IMR-90 (cell line): ENCODE measurements at places on chromosomes 7 and 10. TPM values are rescaled to one million over a fixed set of nuclear protein-coding genes. Genes with fewer than 3 reads are reported as not detected.
A peak's percentile ranks its signal among the peaks of the same experiment; 100 is the strongest.

DNA sequence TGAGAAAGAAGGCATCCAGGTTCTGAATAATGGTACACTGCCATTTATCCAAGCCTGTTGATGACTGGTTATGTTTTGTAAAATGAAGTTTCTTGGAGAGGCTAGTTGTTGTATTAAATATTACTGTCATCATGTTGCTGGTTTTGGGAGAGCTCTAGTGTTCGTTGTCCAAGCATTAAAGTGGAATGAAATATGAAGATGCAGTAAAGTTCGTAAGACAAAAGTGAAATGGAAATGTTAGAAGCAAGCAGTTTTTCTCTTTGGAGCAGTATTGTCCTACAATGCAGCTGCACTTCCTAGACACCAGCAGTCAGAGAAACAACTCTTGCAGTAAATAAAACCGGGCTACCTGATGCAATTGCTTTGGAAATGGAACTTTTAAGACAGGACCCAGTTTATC is 156.8 kb upstream of the FZD1 start:
- DNase-seq, result no peak

GRCh38 chr7:781186-781849 is 51.0 kb upstream of the SUN1 start:
- no peak for DNase-seq

GRCh38 chr10:128850647-128851046 is 616.4 kb upstream of the MGMT start:
- DNase-seq, result no peak

DNA sequence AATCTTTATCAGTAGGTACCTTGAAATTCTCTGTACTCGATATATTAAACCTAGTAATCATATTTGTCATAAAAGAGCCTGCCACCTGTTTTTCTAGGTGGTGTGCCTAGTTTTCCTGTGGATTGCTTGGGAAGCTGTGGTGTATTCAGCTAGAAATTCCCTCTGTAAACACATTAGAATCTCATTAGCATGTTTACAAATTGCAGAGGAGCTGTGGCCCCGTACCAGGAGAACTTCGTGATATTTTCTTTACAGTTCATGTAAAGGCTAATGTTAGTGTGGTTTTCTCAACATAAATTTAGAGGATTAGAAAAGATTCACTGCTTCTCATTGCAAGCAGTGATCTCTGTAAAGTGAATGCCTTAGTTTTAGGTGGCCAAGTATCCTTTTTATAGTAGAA is 144.7 kb downstream of the CCSER2 start:
- no peak for DNase-seq

DNA sequence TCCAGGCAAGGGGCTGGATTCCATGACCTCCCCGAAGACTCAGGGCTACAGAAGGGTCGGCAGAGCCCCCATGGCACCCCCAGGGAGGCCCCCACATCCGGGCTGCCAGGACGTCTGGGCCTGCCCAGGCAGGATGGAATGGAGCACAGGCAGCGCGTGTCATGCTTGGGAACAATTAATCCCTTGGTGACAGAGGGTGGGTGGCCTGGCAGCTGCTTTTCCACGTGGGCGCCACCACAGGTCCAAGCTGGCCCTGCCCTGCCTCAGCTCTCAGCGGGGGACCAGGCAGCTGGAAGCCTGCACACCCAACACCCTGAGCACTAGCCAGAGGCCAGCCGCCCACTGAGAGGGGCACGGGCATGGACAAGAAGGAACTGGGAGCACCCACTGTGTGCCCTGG is 11.4 kb downstream of the ELN start:
- no peak for DNase-seq

- no peak for DNase-seq
Measured at GRCh38 chr7:5687936-5688630, 93.4 kb downstream of the RNF216 start.

GRCh38 chr7:77667459-77668086 is 28.7 kb upstream of the RSBN1L start:
- DNase-seq, result peak; percentile 28

DNA sequence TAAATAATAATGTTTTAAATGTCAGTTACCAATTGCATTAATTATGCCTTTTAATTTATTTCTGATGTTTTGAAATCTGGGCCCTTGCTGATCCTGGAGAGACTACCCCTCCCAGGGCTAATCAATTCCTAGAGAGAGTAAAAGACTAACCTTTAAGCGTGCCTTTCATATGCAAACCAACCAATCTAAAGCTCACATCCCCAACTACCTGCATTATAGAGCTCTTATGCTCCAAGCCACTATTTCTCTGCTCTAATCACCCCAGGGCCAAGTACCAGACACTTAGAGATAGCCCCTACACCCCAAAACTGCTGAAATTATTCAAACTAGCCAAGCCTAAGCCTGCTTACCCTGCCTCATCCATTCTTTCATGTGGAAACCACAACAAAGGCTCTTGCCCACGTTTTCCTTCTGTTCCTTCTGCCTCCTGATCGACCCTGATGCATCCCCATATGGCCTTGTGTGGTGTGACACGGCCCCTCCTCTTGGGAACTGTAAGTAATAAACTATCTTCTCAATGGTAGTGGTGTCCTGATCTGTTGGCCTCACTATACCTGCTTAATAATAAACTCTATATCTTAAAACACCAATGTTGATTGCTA is 97.7 kb downstream of the HIBADH start:
- no peak for DNase-seq

- no peak for DNase-seq
Measured at GRCh38 chr10:46001187-46001756, 29.0 kb downstream of the TIMM23 start.

- peak; percentile 90 for DNase-seq
Measured at GRCh38 chr10:72243822-72244437, 27.9 kb upstream of the ASCC1 start.

DNA sequence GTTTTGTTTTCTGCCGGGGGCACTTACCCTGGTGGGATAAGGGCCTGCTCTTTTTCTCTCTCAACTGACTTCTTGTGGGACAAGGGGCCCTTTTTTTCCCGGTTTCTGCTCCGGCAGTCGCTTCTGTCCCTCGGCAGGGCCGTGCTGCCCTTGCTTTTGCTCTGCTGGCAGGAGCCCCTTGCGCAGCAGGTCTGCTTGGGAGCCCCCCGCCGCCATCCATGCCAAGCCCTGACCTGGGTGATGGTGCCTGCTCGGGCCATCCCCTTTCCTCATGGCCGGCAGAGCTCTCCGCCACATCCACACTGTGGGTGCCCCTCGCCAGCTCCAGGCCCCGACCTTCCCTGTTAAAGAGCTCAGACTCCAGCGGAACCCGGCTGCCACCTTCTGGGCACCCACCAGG is 47.0 kb upstream of the ZNF32 start:
- no peak for DNase-seq

- DNase-seq, result no peak
Measured at GRCh38 chr7:11394438-11394837, 420.8 kb downstream of the PHF14 start.

- peak; percentile 37 for DNase-seq
Measured at GRCh38 chr7:110442381-110442837, 648.5 kb upstream of the LRRN3 start.

CLRN3 gene
- not detected in 2 replicates for total RNA-seq

TRIM4 gene
- total RNA-seq, result 10.6 and 15.3 TPM in 2 replicates

MYL10 gene
- total RNA-seq, result not detected in 2 replicates

PLAU gene
- 115 and 123 TPM in 2 replicates for total RNA-seq

HOXA11 gene
- not detected in 2 replicates for total RNA-seq

MKI67 gene
- 36.4 and 39.2 TPM in 2 replicates for total RNA-seq

LMOD2 gene
- not detected in 2 replicates for total RNA-seq
